Adipocyte (in vitro differentiated cells): ENCODE measurements at places on chromosomes 2 and 18.

DNA sequence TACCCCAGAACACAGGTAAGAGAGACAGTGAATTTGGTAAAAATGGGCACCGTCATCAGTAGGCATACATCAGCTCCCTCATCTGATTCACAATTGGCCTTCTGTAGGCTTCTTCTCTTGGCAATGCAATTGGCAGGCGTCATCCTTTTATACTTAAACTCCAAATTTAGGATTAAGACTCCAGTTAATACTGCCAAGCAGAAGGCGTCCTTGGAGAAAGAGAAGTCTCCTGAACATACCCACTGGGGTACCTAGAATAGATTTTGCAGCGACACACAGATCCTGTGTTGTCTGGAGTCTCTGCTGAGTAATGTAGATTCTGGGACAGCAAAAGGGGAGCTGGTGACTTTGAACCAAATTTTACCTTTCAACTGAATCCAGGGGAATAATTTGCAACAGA lies 592 bp upstream of the METAP1D start:
- no peak for DNase-seq

- DNase-seq, result no peak
Measured at GRCh38 chr2:237217995-237218616, 132.4 kb downstream of the COPS8 start.

DNA sequence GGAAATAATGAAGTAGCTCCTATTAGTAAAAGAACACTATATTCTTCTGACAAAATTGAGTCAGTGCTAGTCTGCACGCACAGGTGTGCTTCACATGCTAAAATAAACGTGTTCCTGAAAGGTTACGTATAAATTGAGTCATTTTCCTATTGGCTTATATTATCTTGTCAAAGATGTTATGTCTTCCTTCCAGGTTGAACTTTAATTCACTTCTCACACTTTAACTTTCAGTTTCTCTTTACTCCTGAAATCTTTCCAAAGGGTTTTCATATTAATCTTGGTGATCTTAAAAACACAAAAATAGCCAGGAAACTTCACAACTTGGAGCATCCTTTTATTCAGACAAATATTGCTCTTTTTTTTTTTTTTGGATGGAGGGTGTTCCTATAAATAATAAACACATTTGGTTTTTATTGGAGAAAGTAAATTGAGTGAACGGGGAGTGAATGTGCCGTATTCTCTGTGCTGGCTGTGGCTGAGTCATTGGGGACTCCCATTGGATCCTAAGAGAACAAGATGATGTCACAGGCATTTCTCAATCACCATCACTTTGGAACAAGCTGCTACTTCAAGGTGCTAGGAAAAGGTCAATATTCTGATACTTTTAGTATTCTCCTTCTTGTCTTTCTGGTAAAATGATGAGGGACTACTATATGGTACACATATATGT lies 150.2 kb upstream of the SPATS2L start:
- DNase-seq, result peak; percentile 96

GRCh38 chr18:46134920-46135675 lies 30.9 kb downstream of the HAUS1 start:
- DNase-seq, result no peak
